GM12864 (cell line): ENCODE measurements at places on chromosomes 1 and 21.

GRCh38 chr1:44947774-44948311 is 38.6 kb downstream of the EIF2B3 start:
- DNase-seq: no peak

GRCh38 chr1:227712648-227713047 is 22.5 kb downstream of the JMJD4 start:
- no peak for DNase-seq

GRCh38 chr1:156495401-156496140 is 5.0 kb downstream of the MEF2D start:
- no peak for DNase-seq

GRCh38 chr1:73868810-73869336 is 329.1 kb downstream of the LRRIQ3 start:
- no peak for DNase-seq

GRCh38 chr1:57423135-57423655 is 665 bp downstream of the DAB1 start:
- no peak for DNase-seq

GRCh38 chr1:91124989-91125417 is 103.2 kb upstream of the ZNF644 start:
- peak; percentile 12 for DNase-seq

DNA sequence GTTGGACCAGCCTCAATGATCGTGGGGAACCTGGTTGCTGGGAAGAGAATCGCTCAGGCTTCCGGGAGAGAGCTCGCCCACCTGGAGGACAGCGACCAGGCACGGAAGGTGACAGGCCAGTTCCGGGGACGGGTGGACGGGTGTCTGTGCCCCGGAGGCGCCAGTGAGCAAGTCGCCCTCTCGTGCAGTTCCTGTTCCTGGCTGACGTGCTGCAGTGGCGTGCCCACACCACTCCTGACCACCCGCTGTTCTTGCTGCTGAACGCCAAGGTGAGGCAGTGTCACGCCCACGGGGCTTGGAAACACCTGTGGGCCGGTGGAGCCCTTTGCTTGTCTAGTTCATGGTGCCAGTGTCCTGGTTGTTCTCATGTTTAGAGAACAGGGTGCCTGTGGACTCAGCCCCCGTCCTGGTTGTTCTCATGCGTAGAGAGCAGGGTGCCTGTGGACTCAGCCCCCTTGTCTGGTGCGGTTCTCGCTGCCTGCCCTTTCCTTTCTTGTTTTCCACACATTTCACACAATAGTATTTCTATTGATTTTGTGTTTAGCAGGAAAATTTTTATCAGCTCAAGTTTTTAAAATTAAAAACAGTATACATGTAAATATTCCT is 53.1 kb downstream of the S100B start:
- no peak for DNase-seq

- DNase-seq: no peak
These were observed 51.7 kb downstream of the SIM2 start for GRCh38 chr21:36750576-36750959.

GRCh38 chr1:92314024-92314423 is 15.2 kb downstream of the RPAP2 start:
- DNase-seq: no peak

GRCh38 chr1:25620701-25621350 is 4.2 kb downstream of the MAN1C1 start:
- no peak for DNase-seq

- DNase-seq: no peak
These were observed 204.1 kb upstream of the PTGFR start for GRCh38 chr1:78286686-78287085.

DNA sequence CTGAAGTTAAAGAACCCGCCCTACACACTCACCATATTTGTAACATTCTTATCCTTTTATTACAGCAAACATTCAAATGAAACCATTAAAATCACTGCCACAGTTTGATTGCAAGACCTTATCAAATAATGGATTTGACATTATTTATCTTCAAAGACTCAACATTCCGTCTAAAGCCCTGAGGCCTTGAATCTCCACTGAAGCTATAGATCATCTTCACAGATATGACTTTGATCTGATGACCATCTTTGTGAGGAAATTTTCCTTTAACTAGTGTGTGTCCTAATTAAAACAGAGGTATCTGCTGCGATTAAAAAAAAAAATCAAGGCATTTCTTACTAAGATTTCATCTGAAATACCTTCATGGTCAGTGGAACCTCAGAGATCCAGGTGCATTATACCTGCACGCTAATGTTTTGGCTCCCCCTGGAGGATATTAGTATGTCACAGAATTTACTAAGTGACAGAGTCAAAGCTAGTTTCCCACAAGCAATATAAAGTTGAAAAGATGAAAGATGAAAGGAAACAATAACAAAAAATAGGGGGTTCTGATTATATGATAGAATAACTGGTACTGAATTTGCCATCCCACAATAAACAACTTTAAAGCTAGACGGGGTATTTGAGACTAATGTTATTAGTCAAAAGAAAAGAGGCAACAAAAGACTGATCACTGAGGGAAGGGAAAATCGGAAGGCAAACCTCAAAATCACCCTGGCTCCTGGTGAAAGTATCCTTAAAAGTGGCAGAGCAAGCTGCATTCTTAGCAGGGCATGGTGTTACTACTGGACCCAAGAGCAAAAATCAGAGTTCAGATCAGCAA is 923.4 kb downstream of the NCAM2 start:
- no peak for DNase-seq

DNA sequence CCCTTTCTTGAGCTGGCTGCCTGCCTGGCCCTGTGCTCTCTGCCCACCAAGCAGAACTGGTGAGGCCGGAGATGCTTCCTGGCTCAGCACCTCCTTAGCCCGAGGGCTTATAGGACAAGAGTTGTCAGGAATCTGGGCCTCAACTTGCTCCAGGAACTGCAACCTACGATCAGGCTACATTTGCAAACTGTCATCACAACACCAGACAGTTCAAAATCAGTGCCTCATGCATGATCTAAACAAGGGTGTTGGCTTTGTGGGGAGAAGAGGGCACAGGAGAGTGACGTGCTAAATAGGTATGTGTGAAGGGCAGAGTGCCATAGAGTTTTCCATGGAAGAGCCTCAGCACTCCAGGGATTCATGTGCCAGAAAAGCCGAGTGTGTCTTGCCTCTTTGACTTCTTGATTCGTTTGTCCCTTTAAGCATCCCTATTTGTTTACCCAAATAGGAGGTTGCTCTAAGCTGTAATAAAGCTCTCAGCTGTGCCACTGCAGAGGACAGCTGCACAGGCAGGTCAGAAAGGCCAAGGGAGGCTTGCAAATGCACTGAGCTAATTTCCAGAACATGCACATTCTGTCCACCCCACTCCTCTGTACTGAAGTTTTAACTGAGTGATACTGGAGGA is 30.2 kb upstream of the NEK2 start:
- DNase-seq: no peak

DNA sequence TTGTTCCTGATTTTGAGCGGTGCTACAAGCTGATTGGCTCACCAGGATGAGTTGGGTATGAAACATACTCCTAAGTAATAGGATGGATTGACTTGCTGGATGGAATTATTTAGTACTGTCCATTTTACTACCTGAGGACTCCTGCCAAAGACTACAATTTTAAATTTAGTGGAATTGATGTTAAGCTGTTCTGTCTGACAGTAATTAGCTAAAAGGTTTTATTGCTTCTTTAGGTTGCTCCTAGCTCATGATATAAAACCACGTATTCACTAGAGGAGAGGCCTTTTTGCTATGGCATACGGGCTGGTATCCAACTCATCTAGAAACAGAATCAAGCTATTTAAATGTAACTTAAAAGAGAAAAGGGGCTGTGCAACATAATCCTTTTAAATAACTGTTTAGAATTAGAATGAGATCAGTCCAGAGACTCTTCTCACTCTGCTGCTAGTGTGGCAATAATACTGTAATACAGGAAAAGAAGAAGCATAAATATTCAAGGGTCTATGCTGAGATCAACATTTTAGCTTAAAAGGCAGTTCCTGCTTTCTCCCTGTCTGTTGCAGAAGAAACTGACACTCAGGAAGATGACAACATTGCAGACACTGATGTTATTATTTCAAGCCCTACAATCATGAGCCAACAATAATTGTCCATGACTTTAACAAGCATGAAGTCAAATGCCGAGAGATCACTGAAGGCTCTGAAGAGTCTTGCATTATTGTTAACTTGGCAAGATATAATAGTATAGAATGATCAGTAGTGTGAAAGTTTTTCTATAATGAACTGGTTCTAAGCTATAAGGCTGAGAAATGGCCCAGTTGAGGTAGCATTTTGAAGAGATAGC is 258.7 kb upstream of the ADGRL4 start:
- DNase-seq: no peak

DNA sequence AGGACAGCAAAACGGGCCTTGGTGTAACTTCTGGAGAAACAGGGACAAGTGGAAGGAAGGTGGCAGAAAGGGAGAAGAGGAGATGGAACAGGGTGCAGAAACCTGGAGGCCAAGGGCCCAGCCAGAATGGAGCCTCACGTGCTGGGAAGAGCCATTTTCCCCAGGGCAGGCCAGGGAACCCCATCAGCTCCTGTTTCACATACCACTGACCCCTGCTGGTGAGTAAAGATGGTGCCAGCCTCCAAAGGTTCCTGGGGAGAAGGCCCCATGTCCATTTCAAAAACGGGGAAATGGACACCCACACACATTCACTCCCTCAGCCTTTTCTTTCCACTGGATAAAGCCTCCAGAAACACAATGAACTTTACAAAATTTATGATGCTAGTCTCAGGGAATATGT is 57.6 kb upstream of the JUN start:
- DNase-seq: no peak

GRCh38 chr1:226723657-226724532 is 15.2 kb downstream of the ITPKB start:
- no peak for DNase-seq

DNA sequence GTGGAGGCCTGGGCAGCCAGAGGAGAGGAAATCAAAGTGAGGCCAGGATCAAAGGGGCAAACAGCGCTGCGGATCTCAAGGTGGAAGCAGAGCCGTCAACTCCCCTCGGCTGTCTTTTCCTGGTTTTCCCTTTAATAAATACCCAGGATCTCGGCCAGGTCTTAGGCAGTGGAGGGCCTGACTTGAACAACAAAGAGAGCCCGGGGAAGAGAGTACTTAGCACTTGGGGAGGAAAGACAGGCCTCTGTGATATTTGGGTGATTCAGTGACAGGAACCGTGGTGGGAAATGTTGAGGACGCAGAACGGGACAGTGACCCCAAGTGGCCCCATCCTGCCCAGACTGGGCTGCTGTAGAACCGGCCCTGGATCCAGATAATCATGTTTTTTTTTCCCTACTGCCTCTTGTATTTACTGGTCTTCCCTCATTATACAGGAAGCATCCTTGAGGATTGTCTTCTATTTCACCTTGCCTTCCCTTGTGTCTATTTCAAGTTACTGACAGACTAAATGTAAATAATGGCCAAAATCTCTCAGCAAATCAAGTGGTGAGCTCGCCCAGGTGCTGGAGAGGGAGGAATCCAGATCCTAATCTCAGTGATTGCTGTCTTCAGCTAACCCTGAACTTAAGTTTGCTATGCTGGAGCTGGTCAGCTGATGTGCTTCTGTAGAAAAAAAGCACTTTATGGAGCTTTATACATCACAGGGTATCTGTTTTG is 2.8 kb upstream of the MIXL1 start:
- no peak for DNase-seq

DNA sequence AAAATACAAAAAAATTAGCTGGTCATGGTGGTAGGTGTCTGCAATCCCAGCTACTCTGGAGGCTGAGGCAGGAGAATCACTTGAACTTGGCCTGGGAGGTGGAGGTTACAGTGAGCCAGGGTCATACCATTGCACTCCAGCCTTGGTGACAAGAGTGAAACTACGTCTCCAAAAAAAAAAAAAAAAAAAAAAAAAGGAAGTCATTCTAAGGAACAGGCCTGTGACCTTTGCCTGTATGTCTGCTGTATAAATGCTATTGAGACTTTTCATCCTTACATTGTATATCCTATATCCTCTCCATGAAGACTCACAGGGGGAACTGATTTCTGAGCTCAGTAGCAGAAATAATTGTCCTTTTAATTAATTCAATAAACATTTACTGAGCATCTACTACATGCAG is 7.5 kb upstream of the CTPS1 start:
- no peak for DNase-seq

GRCh38 chr1:74773582-74773981 is 40.6 kb downstream of the TYW3 start:
- no peak for DNase-seq

DNA sequence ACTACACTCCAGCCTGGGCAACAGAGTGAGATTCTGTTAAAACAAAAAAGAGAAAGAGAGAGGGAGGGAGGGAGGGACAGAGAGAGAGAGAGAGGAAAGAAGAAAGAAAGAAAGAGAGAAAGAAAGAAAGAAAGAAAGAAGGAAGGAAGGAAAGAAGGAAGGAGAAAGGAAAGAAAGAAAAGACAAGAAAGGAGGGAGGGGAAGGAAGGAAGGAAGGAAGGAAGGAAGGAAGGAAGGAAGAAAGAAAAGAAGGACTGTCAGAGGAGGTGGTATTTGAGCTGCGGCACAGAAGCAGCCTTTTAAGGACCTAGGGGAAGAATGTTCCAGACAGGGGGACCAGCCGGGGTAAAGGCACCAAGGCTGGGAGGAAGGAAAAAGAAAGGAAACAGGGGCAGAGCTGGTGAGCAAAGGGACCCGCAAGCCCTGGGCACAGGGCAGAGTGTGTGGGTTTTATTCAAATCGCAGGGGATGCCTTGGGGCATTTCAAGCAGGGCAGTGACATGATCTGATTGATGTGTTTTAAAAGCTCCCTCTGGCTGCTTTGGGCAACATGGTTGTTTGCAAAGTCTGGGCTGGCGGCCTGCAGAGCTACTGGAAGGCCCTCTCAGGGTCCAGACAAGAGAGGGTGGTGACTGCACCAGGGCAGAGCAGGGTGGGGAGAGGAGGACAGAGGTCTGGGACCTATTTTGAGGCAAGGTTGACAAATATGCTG is 176.9 kb upstream of the VAMP3 start:
- no peak for DNase-seq

- no peak for DNase-seq
These were observed 94.3 kb downstream of the ITSN1 start for GRCh38 chr21:33736569-33736968.

GRCh38 chr1:101264697-101265096 is 27.9 kb downstream of the S1PR1 start:
- no peak for DNase-seq

DNA sequence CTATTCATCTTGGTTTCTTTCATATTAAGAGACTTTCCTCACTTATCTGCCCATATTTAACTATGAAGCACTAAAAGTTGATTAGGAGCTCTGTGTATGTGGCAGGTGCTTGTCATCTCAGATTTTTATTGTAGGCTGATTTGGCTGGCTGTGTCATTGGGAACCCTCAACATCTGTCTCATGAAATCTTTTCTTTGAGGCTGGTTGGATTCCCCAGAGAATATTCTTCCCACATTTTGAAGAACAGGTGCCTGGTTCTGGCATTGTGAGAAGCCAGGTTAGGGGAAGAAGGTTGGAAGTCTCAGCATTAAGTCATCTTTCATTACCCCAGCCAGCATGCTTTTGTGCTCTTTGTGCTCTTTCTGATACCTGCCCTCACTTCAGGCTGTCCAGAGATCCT is 37.1 kb downstream of the EEIG2 start:
- no peak for DNase-seq

- DNase-seq: no peak
These were observed 85.7 kb downstream of the DMRTB1 start for GRCh38 chr1:53544728-53545515.

GRCh38 chr1:40409467-40409866 is 35.9 kb downstream of the SMAP2 start:
- DNase-seq: no peak

- DNase-seq: no peak
These were observed 3.1 kb downstream of the ACTA1 start for GRCh38 chr1:229430761-229431283.

- no peak for DNase-seq
These were observed 167.5 kb upstream of the CAMK1G start for GRCh38 chr1:209416039-209416438.

GRCh38 chr1:24216276-24217074 is 29.4 kb upstream of the IFNLR1 start:
- no peak for DNase-seq

- DNase-seq: no peak
These were observed 1.2 kb downstream of the ATP2B4 start for GRCh38 chr1:203627851-203628200.
